CD4-positive, alpha-beta T cell (primary cell): ENCODE measurements at places on chromosomes 3 and 15. TPM values are rescaled to one million over a fixed set of nuclear protein-coding genes. Genes with fewer than 3 reads are reported as not detected.

SEC62 gene
- 113 TPM for total RNA-seq

LINGO1 gene
- total RNA-seq: not detected

- no peak for DNase-seq
These were observed 68.4 kb downstream of the RPL22L1 start for GRCh38 chr3:170801597-170801996.

GRCh38 chr15:76953913-76954312 lies 22.4 kb downstream of the RCN2 start:
- DNase-seq: no peak

DNA sequence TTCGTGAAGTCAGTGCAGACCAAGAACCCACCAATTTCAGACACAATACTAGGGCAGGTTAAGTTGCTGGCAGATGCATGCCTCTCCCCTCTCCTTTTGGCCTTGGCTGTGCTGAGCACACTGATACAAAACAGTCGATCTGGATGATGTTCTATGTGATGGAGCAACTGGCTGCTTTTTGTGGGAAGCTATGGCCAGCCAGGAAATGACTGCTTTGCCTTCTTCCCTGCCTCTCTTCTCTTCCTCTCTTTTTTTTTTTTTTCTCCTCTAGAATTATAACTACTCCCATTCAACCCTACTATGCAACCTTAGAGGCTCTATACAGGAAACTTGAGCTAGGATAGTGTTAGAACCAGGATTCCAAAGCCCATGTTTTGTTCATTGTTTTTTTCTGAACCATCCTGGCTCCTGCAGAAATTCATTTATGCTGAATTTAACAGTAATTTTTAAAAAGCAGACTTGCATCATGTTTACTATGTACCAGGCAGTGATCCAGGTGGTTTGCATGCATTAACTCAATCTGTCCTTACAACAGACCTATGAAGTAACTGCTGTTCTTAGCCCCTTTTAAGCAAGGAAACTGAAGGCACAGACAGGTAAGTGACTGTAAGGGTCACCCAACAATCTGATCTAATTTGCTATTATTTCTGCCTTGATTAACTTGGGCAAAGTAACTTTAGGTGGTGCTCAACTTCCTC lies 62.9 kb downstream of the PLD1 start:
- no peak for DNase-seq
